Diencephalon (tissue), 1 donor: ENCODE measurements at places on chromosomes 3 and 15. TPM values are rescaled to one million over a fixed set of nuclear protein-coding genes. Genes with fewer than 3 reads are reported as not detected.

The UCN2 gene
- not detected for total RNA-seq

The GOLGA6D gene
- not detected for total RNA-seq

The NMD3 gene
- 77.0 TPM for total RNA-seq

The ZNF501 gene
- 22.4 TPM for total RNA-seq

The DCP1A gene
- 13.1 TPM for total RNA-seq

The FAH gene
- total RNA-seq: 9.2 TPM

The HACL1 gene
- 31.1 TPM for total RNA-seq

The DCLK3 gene
- total RNA-seq: 15.0 TPM

The TPRG1 gene
- total RNA-seq: 4.4 TPM

The MGLL gene
- total RNA-seq: 43.4 TPM
